ENCODE measurements at places on chromosomes 1 and 21. TPM values are rescaled to one million over a fixed set of nuclear protein-coding genes. Genes with fewer than 3 reads are reported as not detected.

KRTAP13-4 gene
- total RNA-seq = not detected

GBP7 gene
- not detected for total RNA-seq

PFDN2 gene
- 42.8 TPM for total RNA-seq

UMODL1 gene
- total RNA-seq = 0.11 TPM

LCE5A gene
- total RNA-seq = not detected

RBP7 gene
- total RNA-seq = 0.89 TPM

ITGB2 gene
- 19.2 TPM for total RNA-seq

- H3K27ac ChIP-seq = no peak overlapping the region
- H3K4me3 ChIP-seq = no peak overlapping the region
- H3K4me1 ChIP-seq = no peaks in the 10 kb centered on the region
- H3K36me3 ChIP-seq = no peaks in the 10 kb centered on the region
Measured at GRCh38 chr21:15084668-15085067, 19.9 kb upstream of the NRIP1 start.

GRCh38 chr1:72394457-72394856 is 112.1 kb upstream of the NEGR1 start:
- H3K36me3 ChIP-seq = no peaks in the 10 kb centered on the region
- no peaks in the 10 kb centered on the region for H3K27me3 ChIP-seq
- H3K4me3 ChIP-seq = no peak overlapping the region
- no peaks in the 10 kb centered on the region for H3K4me1 ChIP-seq

DNA sequence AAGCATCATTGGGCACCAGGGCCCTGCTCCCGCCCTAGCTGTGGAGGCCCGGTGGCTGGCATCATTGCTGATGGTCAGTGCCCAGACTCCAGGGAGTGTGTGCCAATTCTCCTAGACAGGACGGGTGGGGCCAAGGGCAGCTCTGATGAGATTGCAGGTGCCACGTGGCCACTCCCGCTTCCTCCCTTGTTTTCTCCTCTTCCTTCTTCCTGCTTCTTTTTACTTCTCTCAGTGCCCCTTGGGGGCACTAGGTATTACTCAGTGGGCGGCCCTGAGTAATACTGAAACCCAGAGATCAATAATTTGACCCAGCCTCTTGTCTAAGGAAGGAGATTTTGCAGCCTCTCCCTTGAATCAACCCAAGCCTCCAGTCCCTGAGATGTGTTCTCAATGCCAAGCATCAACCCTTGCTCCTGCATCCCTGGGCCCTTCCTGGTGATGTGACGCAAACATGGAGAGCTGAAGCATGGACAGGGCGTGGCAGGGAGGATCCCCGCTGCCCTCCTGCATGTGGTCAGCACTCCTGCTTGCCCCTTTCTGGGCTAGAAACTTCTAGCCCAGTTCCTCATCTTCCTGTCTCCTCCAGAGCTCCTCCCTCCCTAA is 32.4 kb downstream of the CDK18 start:
- DNase-seq = no peak
- no peak overlapping the region for H3K27ac ChIP-seq
- H3K4me3 ChIP-seq = no peak overlapping the region
- H3K27me3 ChIP-seq = no peaks in the 10 kb centered on the region
- no peaks in the 10 kb centered on the region for H3K36me3 ChIP-seq
- H3K4me1 ChIP-seq = peaks cover 18% of the 10 kb centered on the region

GRCh38 chr1:233704170-233704897 is 90.4 kb downstream of the KCNK1 start:
- H3K27me3 ChIP-seq = no peaks in the 10 kb centered on the region
- no peak overlapping the region for H3K27ac ChIP-seq
- no peak overlapping the region for H3K4me3 ChIP-seq
- no peaks in the 10 kb centered on the region for H3K4me1 ChIP-seq

- H3K4me1 ChIP-seq = no peaks in the 10 kb centered on the region
- no peaks in the 10 kb centered on the region for H3K27me3 ChIP-seq
- no peak overlapping the region for H3K4me3 ChIP-seq
Measured at GRCh38 chr1:69221524-69221923, 346.2 kb upstream of the LRRC7 start.

GRCh38 chr1:114088392-114089299 is 65.0 kb downstream of the SYT6 start:
- H3K27me3 ChIP-seq = no peaks in the 10 kb centered on the region
- no peak for DNase-seq
- H3K27ac ChIP-seq = no peak overlapping the region
- H3K4me1 ChIP-seq = peaks cover 11% of the 10 kb centered on the region
- H3K36me3 ChIP-seq = no peaks in the 10 kb centered on the region
- H3K4me3 ChIP-seq = no peak overlapping the region

DNA sequence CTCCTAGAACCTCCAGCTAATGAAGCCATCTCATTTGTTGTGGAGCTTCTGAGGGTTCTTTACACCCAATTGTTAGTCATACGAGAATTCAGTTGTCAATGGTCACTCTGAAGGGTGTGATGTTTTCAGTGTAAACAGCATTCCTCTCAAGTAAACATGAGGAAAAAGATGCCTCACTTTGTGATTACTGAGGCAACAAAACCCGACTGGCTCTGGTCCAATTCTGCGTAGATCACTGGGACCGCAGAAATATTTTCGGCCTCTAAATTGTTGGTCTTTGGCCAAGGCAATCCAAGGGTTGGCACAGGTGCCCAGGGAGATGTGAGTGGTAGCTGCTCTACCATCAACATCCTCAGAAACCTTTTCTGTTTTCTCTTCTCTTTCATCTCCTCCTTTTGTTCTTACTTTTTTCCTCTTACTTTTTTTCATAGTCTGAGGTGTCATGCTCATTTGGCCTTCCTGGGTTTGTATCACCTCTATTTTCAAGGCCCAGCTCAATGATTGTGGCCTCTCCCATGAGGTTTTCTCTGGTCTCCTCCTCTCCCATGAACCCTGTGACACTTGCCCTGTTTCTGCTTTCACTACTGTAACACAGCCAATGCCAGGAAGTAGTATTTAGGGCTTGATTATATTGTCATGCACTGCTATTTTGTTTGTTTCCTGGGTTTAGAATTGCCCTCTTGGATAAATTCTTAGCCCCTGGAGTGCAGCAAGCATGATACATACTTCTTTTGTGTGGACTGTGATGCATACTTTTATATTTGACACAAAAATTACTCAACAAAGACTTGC is 221.9 kb downstream of the TNR start:
- H3K36me3 ChIP-seq = no peaks in the 10 kb centered on the region
- no peak overlapping the region for H3K4me3 ChIP-seq
- no peak for DNase-seq
- no peaks in the 10 kb centered on the region for H3K27me3 ChIP-seq
- no peak overlapping the region for H3K27ac ChIP-seq

GRCh38 chr1:13763991-13764390 is 64.0 kb downstream of the PRDM2 start:
- no peak overlapping the region for H3K4me3 ChIP-seq
- H3K27ac ChIP-seq = no peak overlapping the region
- no peak for DNase-seq
- H3K36me3 ChIP-seq = no peaks in the 10 kb centered on the region
- no peaks in the 10 kb centered on the region for H3K27me3 ChIP-seq
- H3K4me1 ChIP-seq = peaks cover 10% of the 10 kb centered on the region

- H3K4me1 ChIP-seq = peaks cover 31% of the 10 kb centered on the region
- H3K36me3 ChIP-seq = peaks cover 56% of the 10 kb centered on the region
- no peak overlapping the region for H3K27ac ChIP-seq
- no peak for DNase-seq
- no peaks in the 10 kb centered on the region for H3K27me3 ChIP-seq
- no peak overlapping the region for H3K4me3 ChIP-seq
Measured at GRCh38 chr1:245686006-245686405, 531.2 kb downstream of the KIF26B start.

GRCh38 chr1:41864471-41865040 is 54.2 kb downstream of the HIVEP3 start:
- H3K27me3 ChIP-seq = no peaks in the 10 kb centered on the region
- H3K4me3 ChIP-seq = no peak overlapping the region
- peaks cover 19% of the 10 kb centered on the region for H3K4me1 ChIP-seq

DNA sequence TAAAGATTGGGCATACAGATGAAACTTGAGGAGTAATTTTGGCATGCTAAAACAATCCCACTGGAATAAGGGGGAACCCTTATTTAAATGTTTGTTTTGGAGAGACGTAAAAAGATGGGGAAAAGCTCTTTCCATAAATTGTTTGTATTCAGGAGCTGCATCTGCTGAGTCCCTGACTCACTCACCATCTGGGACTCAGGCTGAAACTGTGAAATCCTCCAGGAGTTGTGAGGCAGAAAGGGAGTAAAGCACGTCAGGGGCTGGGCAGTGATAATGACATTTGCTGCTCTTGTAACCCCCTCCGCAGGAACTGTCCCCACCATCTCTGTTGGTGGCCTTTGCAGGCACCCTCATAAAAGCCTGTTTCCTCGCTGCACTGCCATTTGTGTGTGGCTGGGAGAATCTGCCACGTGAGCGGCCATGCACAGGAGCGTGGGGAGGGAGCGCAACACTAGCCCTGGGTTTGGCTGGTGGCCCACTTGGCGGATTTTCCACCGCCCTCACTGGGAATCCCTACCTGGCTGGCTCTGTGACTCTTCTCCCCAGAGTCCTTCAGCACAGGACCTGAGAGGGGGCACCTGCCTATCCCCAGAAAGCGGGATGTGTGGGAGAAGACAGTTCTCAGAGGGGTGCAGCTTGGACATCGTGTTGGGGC is 45.3 kb downstream of the ZSCAN20 start:
- no peak for DNase-seq
- peaks cover 62% of the 10 kb centered on the region for H3K36me3 ChIP-seq
- no peak overlapping the region for H3K27ac ChIP-seq
- no peaks in the 10 kb centered on the region for H3K27me3 ChIP-seq

- no peak for DNase-seq
- peaks cover 47% of the 10 kb centered on the region for H3K36me3 ChIP-seq
- peak overlapping the region; percentile 41 for H3K4me3 ChIP-seq
- peaks cover 24% of the 10 kb centered on the region for H3K4me1 ChIP-seq
- H3K27me3 ChIP-seq = no peaks in the 10 kb centered on the region
Measured at GRCh38 chr1:3626025-3626424, 1.2 kb downstream of the TPRG1L start.

- no peak overlapping the region for H3K4me3 ChIP-seq
- no peaks in the 10 kb centered on the region for H3K4me1 ChIP-seq
- no peak for DNase-seq
Measured at GRCh38 chr1:229371624-229372023, 28.8 kb upstream of the CCSAP start.

DNA sequence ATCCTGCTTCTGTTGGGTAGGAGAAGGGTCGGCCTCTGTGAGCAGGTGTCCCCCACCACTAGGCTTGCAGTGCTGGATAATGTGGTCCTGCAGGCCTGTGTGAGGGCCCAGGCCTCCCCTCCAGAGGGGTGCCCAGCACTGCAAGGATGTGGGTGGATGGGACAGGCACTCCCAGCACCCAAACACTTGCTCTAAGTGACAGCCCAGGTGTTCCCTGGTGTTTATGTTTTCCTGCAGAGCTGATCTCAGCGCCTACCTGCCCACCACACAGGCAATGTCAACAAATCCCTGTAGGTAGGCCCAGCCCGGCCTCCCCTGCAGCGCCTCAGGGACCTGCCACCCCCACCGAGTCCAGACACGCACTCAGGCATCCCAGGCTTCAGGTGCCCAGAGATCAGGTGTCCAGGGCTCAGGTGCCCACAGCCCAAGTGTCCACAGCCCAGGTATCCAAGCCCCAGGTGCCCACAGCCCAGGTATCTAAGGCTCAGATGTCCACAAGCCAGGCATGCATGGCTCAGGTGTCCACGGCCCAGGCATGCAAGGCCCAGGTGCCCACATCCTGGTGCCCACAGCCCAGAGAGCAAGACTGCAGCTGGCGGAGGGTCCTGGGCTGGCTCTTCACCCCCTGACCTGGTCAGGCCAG is 59.2 kb downstream of the WNT9A start:
- no peak overlapping the region for H3K4me3 ChIP-seq
- peaks cover 2% of the 10 kb centered on the region for H3K27me3 ChIP-seq
- no peak for DNase-seq
- peak overlapping the region; percentile 33 for H3K27ac ChIP-seq

DNA sequence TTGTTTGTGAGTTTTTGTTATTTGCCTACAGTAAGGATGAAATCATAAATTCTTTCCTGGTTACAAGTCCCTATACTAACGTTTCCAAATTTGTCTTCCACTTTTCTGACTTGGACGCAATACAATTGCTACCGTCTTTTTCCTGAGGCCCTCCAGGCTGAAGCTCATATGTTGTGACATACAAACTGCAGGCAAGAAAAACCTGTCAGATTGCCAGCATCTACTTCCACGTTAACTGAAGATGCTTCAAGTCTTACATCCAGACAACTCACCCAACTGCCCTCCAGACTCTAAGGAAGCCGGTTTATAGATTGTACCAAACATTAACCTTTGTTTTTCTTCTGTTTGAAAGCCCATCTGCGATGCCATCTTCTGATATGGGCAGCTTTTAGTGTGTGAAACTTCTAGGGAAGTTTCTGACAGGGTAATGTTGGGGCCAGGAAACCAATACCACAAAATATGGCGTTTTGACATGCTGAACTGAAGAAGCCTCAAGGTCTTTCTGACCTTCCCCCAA is 21.4 kb upstream of the RNF11 start:
- H3K27me3 ChIP-seq = no peaks in the 10 kb centered on the region
- no peak for DNase-seq
- H3K4me1 ChIP-seq = no peaks in the 10 kb centered on the region
- no peak overlapping the region for H3K4me3 ChIP-seq

- H3K4me3 ChIP-seq = no peak overlapping the region
- no peak for DNase-seq
- no peaks in the 10 kb centered on the region for H3K27me3 ChIP-seq
- peaks cover 48% of the 10 kb centered on the region for H3K36me3 ChIP-seq
- no peak overlapping the region for H3K27ac ChIP-seq
Measured at GRCh38 chr1:231207437-231207836, 33.6 kb upstream of the GNPAT start.

DNA sequence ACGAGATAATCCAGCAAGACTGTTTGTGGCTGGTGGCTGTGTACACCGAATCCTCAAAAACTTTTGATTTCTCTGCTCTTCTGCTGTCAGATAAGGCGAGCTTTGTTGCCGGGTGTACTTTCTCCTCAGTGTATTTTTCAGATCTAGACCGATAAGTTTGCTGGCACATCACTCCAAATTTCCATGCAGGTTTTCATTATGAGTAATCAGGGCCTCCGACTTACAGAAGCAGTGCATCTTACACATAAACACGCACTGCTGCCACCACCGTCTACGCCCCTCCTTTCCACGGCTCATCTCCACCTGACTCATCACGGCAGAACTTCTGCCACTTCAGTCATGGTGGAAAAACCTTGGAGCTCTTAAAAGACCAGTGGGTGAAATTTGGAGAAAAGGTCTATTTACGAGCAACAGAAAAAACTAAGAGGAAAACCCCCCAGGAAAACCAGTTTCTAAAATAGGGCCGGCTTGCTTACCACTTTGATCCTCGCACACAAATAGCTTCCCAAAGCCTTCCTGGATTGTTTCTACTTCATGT is 7.7 kb downstream of the ZBTB21 start:
- H3K36me3 ChIP-seq = peaks cover 8% of the 10 kb centered on the region
- H3K4me3 ChIP-seq = no peak overlapping the region
- DNase-seq = no peak
- H3K27ac ChIP-seq = no peak overlapping the region
- no peaks in the 10 kb centered on the region for H3K4me1 ChIP-seq
- H3K27me3 ChIP-seq = no peaks in the 10 kb centered on the region

GRCh38 chr1:89939693-89940438 is 55.0 kb upstream of the ZNF326 start:
- H3K4me1 ChIP-seq = peaks cover 38% of the 10 kb centered on the region
- H3K36me3 ChIP-seq = no peaks in the 10 kb centered on the region
- H3K4me3 ChIP-seq = no peak overlapping the region
- H3K27me3 ChIP-seq = no peaks in the 10 kb centered on the region
- H3K27ac ChIP-seq = peak overlapping the region; percentile 88
